Posterior cingulate gyrus (tissue), 11 donors: ENCODE measurements at places on chromosomes 5 and 9.
A peak's percentile ranks its signal among the peaks of the same experiment; 100 is the strongest.

GRCh38 chr5:169004551-169004950 lies 296.4 kb downstream of the SLIT3 start:
- DNase-seq: no peak

DNA sequence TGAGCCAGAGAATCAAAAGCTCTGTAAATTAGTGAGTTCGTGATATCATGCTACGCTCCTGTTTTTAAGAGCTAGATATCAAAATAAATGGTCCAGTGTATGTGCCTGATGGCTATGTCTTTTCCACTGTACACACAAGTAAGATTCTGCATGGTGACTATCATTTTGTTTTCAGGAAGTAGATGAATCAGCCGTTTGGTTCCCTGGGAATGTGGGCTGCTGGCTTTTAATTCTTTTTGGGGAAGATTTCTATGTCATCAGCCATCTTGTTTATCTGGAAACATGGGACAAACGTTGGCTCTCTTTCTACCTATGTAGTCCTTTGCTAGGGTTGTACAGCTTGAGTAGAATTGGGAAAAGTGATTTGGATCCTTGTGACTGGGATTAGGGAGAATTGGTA lies 126.7 kb downstream of the GRIA1 start:
- DNase-seq: no peak

DNA sequence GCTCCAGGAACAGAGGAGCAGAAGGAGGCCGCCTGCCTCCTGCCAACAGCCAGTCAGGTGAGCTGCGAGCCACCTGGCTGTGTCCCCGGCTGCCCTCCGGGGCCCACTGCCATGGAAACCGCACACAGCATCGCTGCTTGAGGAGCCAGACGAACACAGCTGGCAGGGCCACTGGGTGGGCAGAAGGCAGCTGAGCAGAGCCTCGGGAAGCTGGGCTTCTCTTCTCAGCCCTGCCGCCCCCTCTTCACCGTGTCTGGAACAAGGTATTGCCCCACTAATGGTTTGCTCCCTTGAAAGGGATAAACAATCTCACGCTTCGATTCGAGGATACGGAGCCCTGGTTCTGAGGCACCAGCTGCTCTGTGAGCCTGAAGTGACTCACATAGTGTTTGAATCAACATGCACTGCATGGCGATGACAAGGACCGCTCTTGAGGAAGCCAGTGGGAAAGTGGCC lies 63.7 kb upstream of the RUFY1 start:
- DNase-seq: no peak

DNA sequence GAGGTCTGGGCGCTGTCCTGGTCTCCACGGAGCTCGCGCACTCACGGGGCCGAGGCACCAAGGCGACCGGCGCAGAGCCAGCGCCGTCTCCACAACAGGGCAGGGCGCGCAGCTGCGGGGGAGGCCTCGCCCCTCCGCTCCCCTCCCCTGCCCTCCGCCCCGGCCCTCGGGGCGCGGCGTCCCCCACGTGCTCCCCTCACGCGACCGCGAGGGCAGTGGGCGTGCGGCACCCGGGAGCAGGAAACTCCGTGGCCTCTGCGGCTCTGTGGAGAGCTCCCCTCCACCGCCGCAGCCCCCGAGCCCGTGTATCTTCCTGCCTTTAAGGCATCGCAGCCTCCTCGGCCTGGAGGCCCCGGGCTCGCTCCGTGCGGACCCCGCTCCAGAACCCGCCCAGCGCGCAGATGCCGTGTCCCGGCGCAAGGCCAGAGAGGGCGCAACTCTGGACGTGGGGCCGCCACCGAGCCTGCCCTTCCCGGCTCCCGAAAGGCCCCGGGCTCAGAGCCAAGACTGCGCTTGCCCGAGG lies 708 bp upstream of the TUBB4B start:
- DNase-seq: peak; percentile 69

DNA sequence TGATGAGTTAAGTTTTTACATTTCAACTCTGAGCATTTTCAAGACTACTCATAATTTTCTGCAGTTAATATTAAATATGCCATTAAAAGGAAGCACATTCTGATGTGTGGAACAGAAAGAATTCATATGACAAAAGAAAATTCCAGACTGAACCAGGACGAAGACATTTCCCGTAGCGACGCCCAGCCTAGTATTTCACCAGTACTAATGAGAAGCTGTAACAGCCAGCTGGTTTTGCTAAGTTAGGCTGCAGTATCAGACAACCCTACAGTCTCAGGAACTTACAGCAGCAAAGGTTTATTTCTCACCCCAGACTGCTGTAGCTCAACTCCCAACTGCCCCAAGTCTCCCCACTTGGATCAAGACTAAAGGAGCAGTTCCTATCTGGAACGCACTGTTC lies 91.6 kb downstream of the TMEM174 start:
- no peak for DNase-seq
